Activated CD8-positive, alpha-beta memory T cell treated with anti-CD3 and anti-CD28 coated beads for 4 hours (primary cell): ENCODE measurements at places on chromosomes 2 and 18.

GRCh38 chr2:241161646-241162281 is 11.5 kb downstream of the PPP1R7 start:
- no peak for DNase-seq

GRCh38 chr2:222979484-222979883 is 72.5 kb upstream of the KCNE4 start:
- no peak for DNase-seq

GRCh38 chr18:46253498-46253897 is 149.3 kb downstream of the HAUS1 start:
- no peak for DNase-seq

DNA sequence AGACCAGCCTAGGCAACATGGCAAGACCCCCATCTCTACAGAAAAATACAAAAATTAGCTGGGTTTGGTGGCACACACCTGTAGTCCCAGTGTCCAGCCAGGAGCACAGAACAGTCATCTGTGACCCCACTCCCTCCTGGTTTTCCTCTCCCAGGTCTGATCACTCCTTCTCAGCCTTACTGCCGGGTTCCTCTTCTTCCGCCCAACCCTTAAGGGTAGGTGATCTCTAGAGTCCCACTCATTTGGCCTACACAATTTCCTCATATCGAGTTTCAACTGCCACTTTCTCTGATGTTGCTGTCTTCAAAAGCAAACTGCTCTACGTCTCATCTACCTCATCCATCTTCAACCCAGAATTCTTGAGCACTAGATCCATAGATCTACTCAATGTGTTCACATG is 13.4 kb upstream of the MAT2A start:
- DNase-seq = no peak

DNA sequence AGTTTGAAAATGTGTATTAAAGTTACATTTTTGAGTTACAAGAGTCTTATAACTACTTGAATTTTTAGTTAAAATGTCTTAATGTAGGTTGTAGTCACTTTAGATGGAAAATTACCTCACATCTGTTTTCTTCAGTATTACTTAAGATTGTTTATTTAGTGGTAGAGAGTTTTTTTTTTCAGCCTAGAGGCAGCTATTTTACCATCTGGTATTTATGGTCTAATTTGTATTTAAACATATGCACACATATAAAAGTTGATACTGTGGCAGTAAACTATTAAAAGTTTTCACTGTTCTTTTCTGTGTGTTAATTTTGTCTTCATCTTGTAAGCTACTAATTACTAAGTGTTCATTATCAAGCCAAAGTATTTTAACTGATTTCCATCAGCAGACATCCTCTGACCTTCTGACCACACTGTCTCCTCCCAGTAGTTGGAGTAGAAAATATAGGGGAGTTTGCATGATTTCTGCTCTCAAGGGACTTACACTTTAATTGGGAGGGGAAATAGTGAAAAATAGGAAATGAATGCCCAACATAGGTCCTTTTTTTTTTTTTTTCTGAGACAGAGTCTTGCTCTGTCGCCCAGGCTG is 4.3 kb downstream of the PMAIP1 start:
- no peak for DNase-seq

DNA sequence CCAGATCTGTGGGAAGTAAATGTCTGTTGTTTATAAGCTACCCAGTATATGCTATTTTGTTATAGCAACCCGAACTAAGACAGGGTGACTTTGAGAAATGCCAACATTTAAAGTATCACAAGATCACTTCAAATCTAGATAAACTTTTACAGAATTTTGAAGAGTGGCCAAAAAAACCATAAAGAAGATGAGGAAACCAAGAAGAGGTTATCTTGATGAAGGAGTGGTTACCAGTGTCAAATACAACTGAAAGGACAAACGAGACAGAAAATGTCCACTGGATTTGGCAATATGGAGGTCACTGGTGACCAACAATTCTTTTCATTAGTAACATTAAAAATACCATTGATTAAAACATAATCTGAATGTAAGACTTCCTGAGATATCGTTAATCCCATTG is 235.7 kb downstream of the DYM start:
- DNase-seq = no peak

GRCh38 chr2:196515051-196515450 is 124.5 kb upstream of the CCDC150 start:
- no peak for DNase-seq

DNA sequence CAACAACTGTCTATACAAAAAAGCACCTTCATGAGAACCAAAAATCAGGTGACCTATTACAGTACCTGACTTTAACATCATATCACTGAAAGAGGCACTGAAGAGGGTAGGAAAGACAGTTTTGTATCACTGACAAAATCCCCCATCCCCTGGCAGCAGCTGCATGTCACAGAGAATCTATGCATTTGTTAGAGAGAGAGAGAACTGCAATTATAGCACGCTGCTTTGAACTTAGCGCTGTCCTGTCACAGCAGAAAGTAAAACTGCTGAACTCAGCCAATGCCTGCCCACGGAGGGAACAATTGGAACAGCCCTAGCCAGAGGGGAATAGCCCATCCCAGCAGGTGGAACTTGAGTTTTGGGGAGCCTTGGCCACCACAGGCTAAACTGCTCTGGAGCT is 75.1 kb upstream of the NOL4 start:
- no peak for DNase-seq

DNA sequence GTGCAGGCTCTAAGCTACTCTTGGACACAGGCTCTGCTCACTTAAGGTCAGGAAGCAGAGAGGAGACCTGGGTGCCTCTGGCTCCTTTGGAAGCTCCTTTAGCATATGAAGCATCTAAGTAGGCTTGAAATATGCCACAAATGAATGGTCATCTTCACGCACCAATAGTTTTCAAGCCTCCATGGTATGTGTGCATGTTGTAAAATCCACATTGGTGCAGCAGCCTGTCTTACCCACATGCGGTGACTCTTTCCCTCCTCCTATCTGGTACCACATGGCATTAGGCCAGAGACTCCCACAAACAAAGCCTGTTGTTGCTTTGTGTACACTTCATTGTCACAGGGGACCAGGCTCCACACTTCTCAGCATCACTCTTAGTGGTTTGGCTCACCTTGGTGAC is 442.2 kb upstream of the RAB12 start:
- no peak for DNase-seq
